Activated CD4-positive, CD25-positive, alpha-beta regulatory T cell treated with anti-CD3 and anti-CD28 coated beads, Interleukin-2, amount 50 U/mL, for 16 hours (primary cell): ENCODE measurements at places on chromosomes 12 and 14.

DNA sequence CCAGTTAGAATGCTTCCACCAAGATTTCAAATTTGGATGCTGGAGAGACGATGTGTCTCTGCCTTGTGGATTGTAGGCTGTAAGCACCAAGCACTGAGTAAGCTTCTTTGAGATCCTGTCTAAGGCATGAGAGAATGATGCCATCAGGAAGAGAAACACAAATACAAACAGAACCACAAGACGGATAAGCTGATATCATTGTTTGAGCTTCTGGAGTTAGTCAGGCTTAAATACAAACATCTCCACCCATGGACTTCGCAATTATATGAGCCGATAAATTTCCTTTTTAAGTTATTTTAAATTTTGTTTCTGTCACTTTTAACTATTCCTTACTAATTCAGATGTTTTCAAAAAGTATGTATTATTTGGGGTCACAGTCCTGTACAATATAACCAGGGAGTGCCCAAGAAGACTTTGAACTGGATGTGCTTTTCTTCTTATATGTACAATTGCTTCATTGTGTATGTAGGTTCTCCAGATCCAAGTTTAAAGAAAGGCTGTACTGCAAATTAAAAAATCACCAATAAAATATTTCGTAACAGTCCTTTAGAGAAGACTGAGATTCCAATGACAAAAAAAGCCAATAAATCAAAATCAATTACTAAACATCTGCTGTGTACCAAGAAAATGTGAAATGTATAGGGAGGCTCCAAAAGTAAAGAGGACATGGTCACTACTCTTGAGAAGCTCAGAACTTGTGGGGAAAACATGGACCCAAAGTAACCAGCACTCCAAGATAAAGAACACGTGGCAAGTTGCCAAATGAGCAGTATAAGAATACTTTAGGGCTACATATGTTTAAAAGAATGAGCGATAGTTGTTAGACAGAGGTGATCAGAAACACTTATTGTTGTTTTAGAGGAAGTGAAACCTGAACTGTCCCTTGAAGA is 274.1 kb downstream of the ADAMTS20 start:
- DNase-seq: no peak

DNA sequence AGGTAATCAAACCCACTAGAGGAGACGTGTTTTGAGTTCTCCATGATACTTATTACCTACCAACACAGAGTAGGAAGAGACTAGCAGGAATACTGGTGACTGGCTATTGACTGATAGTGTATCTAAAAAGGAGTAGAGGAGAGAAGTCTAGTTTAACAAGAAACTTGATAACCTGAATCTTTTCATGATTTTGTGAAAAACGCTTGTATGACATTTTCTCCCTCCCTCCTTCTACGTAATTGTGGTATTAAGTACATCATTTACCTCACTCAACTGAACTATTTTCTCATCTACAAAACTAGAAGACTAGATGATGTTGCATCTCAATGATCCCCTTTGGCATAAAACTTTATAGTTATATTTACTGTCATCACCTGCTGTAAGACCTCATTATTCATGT is 107.4 kb downstream of the PPP1R12A start:
- no peak for DNase-seq

- DNase-seq: no peak
Measured at GRCh38 chr12:53696285-53696654, 20.4 kb upstream of the ATP5MC2 start.

- DNase-seq: no peak
Measured at GRCh38 chr14:76133103-76133502, 18.6 kb upstream of the GPATCH2L start.

- DNase-seq: no peak
Measured at GRCh38 chr12:104610513-104611235, 153.9 kb downstream of the CHST11 start.

GRCh38 chr14:33693237-33693636 is 257.6 kb downstream of the EGLN3 start:
- no peak for DNase-seq

- DNase-seq: no peak
Measured at GRCh38 chr12:75437564-75437963, 43.0 kb upstream of the GLIPR1 start.

DNA sequence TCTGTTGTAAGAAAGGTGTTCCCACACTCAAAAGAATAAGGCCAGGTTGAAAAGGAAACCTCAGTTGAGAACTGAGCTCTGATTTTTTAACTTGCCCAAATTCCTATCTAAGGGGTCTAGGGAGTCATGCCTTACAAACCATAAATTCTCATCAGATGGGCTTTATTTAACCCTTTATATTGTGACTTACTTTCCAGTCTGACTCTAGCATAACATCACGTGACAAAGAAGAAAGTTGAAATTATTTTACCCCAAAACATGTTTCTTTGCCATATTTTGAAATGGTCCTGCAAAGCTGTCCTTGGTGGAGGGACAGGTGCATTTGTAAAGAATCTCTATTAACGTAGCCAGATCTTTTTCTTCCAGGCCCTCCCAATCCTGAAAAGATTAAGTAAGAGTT is 411.7 kb downstream of the GALC start:
- no peak for DNase-seq

DNA sequence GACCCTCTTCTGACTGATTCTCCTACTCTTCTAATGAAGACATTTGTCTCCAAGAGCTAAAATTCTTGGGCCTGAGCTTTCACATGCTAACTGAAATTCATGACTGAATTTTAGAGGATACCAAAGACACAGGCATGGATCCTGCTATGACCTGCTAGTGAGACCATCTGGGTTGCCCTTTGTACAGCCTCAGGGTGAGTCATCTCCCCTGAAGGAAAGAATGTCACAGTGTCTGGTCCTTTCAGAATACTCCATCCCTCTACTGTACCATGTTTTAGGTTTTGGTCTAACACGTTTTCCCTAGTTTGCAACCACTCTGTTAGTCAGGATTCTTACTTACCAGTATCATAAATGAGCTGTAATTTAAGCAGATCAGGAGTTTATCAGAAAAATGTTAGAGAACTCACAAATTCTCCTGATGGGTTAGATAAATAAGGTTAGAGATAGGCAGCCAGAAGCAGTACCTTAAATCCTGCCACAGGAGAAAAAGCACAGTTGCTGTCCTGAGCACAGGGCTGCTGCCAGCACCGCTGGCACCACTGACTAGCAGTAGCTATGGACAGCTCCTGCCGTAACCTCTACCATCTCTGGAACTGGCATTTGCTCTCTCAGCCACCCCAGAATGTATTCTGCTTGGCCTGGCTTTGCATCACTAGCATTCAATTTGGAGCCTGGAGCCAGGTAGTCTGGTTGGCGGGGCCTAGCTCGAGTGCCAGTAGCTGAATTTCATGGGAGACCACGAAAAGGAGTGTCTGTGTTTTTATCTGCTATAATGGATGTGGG is 127.6 kb downstream of the ANO6 start:
- no peak for DNase-seq

DNA sequence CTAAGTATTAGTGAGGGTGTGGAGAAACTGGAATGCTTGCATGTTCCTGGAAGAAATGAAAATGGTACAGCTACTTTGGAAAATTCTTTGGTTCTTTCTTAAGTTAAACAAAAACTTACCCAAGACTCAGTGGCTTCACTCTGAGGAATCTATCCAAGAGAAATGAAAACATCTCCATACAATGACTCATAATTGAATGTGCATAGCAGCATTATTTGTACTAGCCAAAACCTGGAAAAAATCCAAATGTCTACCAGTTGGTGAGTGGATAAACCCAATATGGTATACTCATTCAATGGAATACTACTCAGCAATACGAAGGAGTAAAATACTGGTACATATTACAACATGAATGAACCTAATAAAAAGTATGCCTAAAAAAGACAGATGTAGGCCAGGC is 18.0 kb upstream of the CRACR2A start:
- DNase-seq: no peak

GRCh38 chr12:124913474-124914391 is 717 bp downstream of the UBC start:
- peak; percentile 90 for DNase-seq

DNA sequence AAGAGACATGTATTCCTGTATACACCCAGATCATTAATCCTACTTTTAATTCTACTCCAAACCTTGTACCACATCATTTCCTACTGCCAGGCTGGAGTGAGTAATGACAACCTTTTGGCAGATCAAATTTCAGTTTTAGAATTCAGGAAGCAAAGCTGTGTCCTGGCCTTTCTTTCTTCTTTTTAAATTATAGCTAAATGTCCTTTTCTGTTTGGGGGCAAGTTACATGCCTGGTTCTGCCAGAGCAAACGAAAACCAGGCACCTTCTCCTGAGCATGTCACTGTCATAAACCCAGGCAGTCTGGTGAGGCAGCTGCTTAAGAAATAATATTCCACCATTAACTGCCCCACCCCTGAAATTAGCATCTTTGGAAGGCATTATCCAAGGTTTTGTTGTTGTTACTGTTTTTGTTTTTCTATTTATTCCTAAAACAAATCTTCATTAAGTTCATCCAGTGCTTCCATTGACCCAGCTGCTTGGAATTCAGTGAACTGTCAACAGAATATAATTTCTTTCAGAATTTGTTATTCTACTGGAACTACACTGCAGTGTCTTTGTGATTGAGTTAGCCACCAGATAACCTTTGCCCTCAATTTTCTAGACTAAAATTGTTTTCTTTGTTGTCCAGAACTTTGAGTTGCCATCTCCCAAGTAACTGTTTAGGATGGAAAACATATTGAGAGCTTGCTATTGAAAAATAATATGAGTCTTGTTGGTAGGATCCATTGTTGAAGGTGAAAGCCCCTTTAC is 33.2 kb downstream of the SAMD4A start:
- no peak for DNase-seq

- DNase-seq: no peak
Measured at GRCh38 chr12:52826611-52827498, 7.3 kb downstream of the KRT79 start.

DNA sequence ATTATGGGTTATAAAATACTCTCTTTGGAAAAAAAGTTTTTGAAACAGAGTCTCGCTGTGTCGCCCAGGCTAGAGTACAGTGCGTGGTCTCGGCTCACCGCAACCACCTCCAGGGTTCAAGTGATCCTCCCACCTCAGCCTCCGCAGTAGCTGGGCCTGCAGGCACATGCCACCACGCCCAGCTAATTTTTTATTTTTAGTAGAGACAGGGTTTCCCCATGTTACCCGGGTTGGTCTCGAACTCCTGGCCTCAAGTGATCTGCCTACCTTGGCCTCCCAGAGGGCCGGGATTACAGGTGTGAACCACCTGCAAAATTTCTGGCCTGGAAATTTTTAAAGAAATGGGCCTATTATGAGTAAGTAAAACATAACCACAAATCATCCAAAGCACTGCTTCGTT is 3.8 kb downstream of the USP15 start:
- DNase-seq: no peak
